ENCODE measurements at places on chromosomes 5 and 9.
A peak's percentile ranks its signal among the peaks of the same experiment; 100 is the strongest.

- peak; percentile 54 for DNase-seq
Measured at GRCh38 chr9:4923580-4924544, 61.2 kb upstream of the JAK2 start.

DNA sequence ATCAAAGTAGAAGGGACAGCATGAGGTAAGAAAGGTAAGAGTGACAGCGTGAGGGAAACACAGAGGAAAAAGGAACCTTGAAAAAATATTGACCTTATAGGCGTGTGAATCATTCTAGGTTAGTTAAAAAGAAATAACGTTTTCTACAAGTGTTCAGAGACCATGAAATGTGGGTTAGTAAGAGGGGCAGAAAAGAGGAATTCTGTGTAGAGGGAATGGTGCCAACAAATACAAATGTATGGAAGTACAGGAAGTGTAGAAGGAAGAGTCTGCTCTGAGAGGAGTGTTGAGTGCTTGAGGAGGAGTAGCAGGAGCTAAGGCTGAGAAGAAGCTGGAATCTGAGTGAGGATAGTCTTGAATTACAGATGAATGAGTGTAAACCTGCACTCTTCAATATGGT is 418.6 kb upstream of the RIOK2 start:
- DNase-seq = no peak

DNA sequence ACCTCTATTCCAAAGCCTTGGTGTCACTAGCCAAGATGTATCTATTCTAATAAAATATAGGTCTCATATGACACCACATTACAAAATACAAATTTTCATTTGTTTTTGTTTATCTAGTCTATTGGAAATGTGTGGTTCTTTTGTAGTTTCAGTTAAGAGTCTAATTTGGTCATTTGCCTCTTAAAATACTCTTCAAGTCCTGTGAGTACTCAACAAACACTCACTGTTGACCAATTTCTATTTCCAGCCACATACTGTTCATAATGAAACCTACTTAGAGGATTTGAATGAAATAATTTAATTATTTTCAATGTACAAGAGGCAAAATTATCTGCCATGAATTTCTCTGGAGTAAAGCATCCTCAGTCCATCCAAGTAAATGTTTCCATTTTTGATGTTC is 40.6 kb downstream of the SLC1A3 start:
- DNase-seq = no peak

DNA sequence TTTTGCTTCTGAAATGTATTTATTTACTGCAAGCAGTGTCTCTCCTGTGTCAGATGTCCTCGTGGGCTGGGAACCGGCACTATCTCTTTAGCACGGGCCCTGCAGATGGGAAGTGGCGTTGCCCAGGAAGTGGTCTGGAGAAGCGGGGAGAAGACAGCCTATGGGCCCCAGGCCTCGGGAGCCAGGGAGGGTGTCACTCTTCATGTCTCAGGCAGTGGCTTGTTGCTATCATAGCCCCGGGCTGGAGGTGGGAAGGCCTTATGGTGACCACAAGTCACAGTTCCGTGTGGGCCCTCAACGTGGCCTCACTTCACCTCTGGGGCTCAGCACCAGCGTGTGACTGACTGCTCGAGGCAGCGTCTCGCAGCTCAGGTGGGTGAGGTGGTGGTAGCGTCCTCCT is 41.4 kb downstream of the SYK start:
- no peak for DNase-seq

DNA sequence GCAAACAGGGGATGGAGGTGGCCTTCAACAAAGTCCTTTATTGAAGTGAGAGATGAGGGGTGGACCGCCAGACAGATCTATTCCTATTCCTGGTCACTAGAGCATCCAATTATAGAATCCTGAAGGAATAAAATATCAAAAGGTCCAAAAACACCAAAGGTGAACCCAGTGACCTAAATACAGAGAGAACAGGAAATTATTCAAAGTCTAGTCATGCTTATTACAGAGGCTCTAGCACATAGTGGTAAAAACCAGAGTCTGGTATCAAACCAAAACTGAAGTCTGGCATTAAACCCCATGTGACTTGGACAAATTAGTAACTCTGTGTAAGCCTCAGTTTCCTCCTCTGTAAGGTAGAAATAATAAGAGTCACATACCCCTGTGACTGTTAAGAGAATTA is 100.5 kb upstream of the SNX2 start:
- DNase-seq = no peak

- DNase-seq = no peak
Measured at GRCh38 chr5:110329955-110330525, 396.4 kb downstream of the TMEM232 start.

DNA sequence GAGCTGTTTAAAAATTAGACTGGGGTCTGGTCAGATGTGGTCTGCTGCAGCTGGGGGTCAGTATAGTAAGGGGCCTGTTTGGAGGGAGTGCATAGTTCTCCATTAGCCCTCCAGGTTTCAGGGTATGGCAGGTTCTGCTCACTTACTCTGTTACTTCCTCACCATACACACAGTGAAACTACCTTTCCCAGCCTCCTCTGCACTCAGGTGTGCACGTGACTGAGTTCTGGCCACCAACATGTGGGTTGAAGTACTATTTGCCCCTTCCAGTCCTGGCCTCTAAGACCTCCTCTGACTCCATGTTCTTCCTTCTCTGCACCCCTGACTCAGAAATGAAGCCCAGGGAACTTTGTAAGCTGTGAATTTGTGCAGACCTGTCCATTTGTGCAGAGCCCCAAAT is 190.5 kb upstream of the CLINT1 start:
- DNase-seq = no peak

GRCh38 chr9:124764774-124765438 is 6.2 kb downstream of the NR6A1 start:
- DNase-seq = peak; percentile 50

GRCh38 chr9:93954434-93955061 is 607 bp downstream of the BARX1 start:
- no peak for DNase-seq

GRCh38 chr5:151571270-151572173 is 19.6 kb downstream of the FAT2 start:
- DNase-seq = no peak

GRCh38 chr9:847505-847904 is 6.0 kb downstream of the DMRT1 start:
- DNase-seq = no peak

- DNase-seq = no peak
Measured at GRCh38 chr5:54091307-54092130, 218.9 kb downstream of the ARL15 start.

DNA sequence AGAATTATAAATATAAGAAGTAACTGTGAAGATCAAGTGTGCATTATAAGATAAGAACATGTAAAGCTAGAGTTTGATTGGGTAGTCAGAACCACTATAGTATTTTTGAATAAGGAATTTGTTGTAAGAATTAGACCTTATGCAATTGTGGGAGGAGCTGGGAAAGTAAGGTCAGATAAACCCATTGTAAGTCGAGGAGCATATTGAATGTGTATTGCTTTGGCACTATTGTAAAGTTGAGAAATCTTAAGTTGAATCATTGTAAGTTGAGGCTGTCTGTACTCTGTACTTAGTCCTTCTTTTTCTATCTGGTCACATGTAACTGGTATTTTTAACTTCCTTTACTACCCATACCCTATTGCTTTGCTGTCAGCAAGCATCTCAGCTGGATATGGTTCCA is 158.7 kb downstream of the CCDC171 start:
- no peak for DNase-seq

DNA sequence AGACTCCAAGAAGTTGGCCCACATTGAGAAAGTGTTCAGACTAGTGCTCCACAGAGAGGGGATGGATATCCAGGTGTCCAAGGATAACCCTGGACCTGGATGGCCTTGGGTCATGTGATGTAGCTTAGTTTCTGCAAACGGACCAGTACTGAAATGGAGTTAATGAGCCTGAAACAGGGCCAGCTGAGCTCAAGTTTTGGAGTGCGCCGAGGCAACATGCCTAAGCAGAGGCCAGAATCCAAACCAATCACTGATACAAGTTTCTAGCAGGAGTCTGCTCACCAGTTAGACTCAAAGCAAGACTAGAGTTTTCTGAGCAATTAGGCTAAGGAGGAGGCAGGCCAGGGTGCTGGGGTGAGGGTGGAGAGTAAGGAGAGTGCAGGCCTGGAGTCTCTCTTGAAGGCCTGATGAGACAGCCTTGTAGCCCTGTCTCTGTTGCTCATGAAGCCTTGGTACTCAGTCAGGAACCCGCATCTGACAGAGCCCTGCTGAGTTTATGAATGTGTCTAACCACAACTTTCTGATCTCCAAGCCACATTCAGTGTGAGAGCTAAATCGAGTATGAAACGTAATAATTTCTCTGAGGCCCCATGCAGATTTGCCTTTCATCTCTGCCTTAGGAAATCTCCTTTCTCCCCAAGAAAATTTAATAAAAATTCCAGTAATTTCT is 68.9 kb upstream of the EQTN start:
- no peak for DNase-seq

DNA sequence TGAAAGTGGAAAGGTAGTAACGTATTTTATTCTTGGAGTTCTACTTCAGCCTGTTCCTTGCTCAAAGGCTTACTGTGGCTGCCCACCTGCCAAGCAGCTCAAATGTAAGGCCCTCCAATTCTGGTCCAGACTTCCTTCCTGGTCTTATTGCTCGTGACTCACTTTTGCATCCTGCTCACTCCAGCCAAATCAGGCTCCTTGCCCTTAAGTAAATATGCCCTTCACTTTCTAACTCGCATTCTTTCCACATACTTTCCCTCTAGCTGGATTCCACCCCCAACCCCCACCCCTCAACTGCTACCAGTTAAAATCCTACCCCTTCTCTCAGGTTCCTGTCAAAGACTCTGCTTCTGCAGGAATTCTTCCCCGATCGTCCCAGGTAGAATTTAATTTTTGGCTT is 96.6 kb downstream of the GALNT10 start:
- peak; percentile 95 for DNase-seq

DNA sequence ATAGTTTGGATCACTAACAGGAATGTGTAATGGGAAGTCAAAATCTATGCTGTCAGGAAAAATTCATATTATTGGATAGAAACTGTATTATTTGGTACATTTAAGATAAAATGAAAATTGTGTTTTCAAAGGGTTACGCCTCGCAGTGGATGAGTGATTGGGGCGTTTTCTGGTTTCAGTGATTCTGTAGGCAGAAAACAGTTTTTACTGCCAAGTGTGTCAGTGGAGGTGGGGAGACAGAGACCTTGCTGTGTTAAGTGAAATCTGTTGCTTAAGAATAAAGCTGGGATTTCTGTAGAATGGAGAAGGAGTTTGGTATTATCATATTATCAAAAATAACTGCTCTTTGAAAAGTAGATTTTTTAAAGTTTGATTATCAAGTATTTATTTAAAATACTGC is 69.7 kb downstream of the GHR start:
- no peak for DNase-seq

DNA sequence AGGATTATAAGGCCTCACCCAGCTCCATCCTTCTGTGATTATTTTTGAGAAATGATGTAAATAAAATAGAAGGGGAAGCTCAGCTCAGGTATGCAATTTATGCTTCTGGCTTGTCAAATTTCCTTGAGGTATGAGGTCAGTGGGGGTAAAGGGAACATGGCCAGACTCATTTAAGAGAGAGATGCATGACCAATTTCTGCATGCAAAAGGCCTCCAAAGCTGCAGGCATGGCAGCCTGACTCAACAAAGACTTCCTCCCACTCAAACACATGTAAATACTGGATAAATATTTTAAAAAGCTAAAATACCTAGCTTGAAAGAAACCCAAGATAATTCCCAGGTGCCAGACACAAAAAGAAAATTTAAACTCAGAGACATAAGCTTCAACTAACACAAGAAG is 101.4 kb upstream of the SLC1A3 start:
- DNase-seq = peak; percentile 40

GRCh38 chr9:79220251-79220650 is 351.5 kb upstream of the TLE4 start:
- no peak for DNase-seq

DNA sequence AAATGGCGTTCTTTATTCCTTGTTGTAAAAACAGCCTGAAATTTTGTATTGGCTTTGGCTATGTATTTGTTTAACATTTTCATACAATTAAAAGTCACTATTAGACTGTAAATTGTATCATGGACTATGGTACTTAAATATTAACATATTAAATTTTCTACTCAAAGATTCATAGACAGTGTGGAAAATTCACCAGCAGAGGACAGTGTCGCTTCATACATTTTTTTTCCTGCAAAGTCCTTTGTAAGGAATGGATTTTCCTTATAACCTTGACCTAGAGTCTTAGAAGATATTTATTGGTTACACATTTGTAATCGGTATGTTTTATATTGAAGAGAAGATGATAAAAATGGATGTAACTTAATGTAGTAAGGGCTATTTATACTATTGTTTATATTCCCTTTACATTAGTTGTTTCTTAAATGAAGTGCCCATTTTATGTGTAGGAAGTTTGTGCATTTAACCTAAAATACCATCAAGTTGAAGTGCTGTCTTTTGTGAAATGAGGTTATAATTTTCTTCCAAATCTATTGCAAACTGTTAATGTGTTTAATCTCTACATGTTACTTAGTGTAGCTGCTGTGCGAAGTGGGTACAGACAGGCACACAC is 150.1 kb downstream of the KDM4C start:
- peak; percentile 58 for DNase-seq

GRCh38 chr5:61277190-61277589 is 54.9 kb upstream of the ZSWIM6 start:
- DNase-seq = peak; percentile 55

GRCh38 chr9:71582347-71582746 is 186.0 kb downstream of the CEMIP2 start:
- peak; percentile 25 for DNase-seq

DNA sequence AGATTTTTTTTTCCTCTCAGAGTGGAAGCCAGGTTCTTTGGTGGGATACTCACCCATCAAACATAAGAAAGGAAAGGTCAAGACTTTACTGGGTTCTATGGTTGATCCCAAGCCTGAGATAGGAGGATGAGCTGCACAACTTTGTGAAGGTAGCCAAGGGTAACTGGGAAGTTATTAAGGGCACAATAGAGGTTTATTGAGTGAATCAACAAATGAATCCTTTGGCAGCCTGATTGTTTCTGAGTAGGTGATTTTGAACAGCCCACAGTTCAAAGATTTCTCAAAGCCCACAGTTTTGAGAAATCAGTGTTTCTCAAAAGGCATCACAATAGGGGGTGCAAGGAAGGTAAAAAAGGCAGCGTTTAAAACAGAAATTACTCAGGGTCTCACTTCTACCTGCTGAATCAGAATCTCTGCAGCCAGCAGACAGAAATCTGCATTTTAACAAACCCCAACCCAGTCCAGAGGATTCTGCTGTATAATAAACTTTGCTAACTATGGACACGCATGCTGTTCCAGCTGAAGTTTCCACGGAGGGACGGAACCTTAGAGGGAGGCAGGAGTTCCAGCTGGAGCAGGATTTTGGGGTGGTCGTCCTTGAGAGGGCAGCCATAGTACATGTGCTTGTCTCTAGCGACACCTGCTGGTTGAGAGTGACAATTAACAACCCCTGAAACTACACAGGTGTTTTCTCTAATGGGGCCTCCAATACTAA is 32.7 kb upstream of the FSD1L start:
- DNase-seq = peak; percentile 32

- DNase-seq = peak; percentile 2
Measured at GRCh38 chr9:105757496-105758251, 63.3 kb downstream of the TMEM38B start.

- DNase-seq = no peak
Measured at GRCh38 chr9:137478962-137479861, 20.1 kb upstream of the NSMF start.
